ENCODE measurements at places on chromosomes 5 and 9.

DNA sequence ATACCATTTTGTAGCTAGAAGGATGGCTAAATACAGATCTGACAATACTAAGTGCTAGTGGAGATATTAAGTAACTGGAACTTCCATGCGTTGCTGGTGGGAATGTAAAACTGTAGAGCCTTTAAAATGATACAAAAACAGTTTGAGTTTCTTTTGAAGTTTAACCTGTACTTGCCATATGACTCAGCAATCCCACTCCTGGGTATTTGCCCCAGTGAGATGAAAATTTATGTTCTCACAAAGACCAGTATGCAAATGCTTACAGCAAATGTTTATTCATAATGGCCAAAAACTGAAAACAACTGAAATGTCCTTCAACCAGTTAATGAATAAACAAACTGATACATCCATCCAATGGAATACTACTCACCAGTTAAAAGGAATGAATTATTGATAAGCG, 137.3 kb downstream of the SLC12A2 start:
- no peak for DNase-seq

- DNase-seq, result peak; percentile 99
Observed at GRCh38 chr5:42949348-42950115, 90.6 kb downstream of the ANXA2R start.

DNA sequence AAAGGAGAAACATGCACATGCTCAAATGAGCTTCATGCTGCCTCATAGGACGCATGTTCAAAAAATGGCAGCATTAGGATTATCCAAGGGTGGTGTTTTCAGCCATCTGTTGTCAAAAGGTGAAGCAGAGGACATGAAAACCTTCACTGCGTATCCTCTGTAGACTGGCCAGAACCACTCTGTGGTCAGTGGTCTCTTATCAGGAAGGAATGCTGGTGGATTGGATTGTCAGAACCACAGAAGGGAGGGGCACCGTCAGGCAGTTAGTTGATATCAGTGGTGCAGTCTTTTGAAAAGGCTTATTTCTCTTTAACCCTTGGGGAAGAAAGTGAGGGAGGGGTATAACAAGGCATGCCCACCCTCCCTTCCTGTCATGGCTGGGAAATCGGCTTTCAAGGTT, 100.1 kb downstream of the FBXL7 start:
- no peak for DNase-seq

GRCh38 chr9:5442400-5443011, 4.8 kb upstream of the PLGRKT start:
- peak; percentile 34 for DNase-seq

DNA sequence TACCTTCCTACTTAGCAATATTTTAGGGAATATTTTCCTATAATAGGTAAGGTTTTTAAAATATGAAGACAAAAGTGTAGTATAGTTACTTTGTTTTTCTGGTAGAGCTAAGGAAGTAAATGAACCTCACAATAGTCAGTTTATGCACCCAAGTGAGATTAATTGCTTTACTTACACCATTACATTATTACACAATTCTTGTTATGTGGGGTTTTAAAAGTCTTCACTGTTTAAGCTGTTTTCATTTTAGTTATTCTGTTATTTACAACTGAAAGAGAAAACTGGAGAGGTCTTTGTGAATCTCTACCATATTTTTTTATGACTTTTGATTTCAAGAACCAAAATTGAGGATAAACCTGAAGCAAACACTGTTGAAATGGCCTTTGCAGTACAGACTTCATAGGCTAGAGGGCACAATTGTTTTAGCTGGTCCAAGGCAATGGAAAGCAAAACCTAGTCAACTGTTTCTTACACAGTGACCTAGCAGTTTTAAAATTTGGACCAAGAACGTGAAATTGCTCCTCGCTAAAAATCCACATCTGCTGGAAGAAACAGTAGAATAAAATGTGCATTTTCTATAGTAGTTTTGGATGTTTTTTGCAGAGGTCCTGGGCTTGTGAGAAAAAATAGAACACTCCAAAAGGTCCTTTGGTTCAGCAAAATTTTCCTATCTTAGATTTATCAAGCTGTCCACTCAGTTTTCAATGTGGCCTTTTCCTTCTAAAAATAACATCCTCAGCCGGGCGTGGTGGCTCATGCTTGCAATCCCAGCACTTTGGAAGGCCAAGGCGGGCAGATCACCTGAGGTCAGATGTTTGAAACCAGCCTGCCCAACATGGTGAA, 66.4 kb upstream of the FER start:
- peak; percentile 26 for DNase-seq

GRCh38 chr5:32852535-32852934, 141.4 kb downstream of the NPR3 start:
- no peak for DNase-seq

DNA sequence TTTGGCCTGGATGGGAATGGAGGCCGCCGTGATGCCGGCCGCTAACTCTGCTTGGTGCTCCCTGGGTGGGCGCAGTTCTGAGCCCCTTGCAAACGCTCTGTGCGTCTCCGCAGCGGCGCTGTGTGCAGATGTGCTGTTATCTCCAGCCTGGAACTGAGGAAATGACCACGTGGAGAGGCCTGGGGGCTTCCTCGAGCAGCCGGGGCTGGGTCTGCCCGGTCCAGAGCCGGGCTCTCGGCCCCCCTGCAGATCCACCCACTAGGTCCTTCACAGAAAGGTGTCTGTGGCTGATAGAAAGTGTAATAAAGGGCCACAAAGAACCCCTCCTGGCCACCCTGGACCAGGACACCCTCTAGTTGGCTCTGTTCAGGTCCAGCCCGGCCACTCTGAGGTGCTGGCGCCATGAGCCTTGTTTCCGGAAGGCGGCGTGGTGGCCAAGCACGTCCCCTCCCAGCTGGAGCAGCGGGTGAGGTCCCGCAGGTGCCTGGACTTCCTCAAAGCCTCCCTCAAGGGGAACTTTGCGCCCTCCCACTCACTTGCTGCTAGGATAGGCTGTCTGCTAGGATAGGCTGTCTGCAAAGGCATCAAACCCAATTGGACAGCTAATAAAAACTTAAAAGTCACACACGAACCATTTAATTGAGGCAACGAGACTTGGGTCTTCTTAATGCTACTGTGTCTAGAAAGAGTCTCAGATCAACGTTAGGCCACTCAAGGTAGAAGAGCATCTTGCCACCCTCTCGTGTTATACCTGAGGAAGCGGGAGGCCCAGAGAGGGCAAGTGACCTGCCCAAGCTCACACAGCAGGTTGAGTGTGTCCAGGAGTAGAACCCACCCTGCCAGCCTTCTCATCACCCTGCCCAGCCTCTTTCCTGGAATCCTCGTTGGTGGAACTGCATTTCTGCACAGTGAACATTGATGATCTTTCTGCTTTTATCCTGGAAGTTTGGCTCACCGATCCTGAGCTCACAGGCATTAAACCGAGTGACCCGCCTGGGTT, 109.3 kb upstream of the FCN2 start:
- DNase-seq, result no peak

GRCh38 chr9:135975834-135976233, 14.7 kb upstream of the UBAC1 start:
- DNase-seq, result no peak

DNA sequence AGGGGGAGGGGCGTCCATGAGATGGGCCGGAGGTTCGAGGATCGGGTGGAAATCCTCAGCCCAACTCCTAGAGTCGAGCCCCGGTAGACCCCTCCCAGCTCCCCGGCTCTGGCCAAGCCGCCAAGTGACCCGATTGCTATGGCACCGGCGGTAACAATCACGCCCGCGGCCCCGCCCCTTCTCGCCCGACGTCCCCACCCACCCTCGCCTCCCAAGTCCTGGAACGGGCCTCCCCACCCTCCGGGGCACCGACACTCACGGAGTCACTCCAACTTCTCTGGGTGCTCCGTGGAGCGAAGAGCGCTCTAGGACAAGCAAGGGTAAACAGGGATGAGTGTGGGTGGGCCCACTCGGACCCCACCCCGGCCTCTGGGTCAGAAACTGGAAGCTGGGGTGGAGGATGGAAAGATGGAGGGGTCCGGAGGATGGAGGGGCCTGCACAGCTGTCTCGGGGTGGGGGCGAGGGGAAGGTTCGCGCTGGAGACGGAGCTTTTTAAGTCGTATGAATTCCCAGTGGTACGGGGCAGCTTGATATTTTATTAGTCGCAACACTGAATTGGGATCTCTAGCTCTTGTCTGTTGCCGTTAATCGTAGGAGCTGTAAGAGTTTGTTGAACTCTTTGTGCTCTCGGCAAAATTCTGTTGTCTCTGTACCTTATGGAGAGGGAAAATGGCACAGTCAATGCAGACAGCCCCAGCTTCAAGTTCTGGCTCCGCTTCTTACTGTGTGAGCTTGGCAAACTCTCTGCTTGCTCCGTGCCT, at the start of gene SPACA9:
Gene SPACA9, plus strand, starts transcription at position 204 of the 762 bp plus-strand sequence. CDS start 5,050 bp downstream, outside the sequence.
- DNase-seq, result peak; percentile 28

DNA sequence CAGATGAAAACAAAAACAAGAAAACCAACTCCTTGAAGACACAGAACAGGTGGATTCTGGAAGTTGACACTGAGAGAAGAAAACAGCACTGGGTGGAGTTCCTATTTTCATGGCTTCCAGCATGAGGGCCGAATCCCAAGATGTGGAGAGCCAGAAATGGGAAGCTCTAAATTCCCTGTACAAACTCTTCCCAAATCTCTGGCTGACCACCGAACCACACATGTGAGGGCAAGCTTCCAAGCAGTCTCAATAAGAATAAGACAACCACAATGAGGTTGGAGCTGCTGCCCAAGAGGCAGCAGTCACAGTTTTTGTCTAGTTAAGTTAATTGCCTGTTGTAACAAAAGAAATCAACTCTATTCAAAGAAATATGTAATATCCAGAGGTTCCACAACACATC, 339.3 kb upstream of the SLC30A5 start:
- no peak for DNase-seq

GRCh38 chr5:177096162-177097015, 9.7 kb downstream of the FGFR4 start:
- no peak for DNase-seq

DNA sequence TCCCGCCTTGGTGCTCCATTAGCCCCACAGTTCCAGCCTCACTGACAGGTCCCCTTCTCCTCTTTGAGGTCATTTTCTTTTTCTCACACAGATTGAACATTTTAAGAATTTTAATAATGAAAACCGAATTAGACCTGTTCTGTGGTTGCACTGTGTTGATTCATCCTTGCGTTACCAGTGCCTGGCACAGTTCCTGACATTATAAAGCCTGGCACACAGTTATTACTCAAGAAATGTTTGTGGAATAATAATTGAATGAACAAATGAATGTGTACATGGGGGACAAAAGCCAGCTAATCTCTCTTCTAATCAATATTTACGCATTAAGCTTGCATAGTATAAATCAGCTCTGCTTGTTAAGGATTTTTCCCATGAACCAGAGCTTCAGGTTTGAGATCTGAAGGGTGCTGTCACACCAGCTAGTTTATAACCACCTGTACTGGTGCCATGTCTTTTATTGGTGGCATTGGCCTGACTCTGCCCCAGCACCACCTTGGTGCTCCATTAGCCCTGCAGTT, 80.0 kb downstream of the SV2C start:
- DNase-seq, result no peak

DNA sequence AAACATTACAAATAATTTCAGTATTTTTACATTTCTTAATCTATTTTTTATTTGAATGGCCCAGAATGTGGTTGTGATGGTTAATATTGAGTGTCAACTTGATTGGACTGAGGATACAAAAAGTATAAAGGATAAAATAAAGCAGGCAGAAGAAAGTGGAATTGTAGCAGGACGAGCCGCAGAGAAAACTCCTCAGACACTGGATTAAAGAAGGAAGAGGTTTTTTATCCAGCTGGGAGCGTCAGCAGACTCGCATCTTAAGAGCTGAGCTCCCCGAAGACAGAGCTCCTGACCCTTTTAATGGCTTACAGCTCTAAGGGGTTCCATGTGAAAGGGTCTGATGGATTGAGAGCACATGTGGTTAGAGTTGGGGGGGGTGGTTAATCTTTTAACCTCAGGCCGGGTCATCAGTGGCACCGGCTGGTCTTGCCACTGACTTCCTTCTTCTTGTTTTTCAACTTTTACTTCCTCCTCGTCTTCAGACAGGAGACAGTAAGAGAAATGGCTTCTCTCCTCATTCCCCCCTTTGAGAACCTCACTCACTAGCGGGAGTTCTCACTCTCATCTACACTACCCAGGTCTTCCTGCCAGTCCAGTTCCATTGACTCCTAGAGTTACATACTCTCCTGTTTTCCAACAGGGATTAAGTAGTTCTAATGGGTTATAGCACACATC, 80.0 kb downstream of the TMEM161B start:
- DNase-seq, result no peak

DNA sequence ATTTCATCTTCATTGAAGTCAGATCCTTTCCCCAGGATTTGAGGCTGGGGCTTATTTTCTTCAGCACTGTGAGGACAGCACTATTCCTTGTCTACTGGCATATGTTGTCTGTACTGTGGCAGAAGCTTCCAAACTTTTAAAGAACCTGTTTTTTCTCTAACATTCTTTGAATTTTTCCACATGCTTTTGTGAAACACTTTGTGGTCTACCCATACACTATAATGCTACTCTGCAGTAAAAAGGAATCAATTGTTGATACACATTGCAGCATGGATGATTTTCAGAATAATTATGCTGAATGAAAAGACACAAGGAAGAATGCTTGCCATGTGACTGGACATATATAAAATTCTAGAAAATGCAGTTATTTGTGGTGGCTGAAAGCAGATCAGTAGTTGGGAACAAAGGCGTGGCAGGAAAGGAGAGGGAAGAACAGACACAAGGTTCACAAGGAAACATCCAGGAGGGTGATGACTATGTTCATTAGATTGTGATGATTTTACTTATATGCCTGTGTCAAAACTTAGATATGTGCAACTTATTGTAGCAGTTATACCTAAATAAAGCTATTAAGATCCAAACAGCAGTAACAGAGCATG, 96.8 kb downstream of the WNK2 start:
- DNase-seq, result no peak

GRCh38 chr9:102069969-102070368, 331.5 kb upstream of the GRIN3A start:
- DNase-seq, result no peak

DNA sequence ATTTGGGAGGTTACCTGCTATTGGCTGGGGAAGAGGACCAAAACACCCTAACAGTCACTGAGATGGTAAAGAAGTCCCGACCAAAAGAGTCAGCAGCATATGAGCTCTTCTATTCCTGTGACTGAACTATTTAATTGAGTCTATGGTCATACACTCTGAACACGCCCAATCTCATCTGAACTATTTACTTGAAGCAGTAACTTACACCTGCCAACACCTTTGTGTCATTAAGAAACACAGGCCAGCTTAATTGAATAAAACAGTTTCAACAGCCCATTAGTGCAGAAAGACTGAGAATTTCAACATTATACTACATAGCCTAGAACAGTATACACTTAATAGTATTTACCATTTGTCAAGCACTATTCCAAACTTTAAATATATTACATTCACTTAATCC, 47.8 kb downstream of the NR6A1 start:
- DNase-seq, result no peak

- no peak for DNase-seq
Observed at GRCh38 chr9:78235256-78235761, 566 bp upstream of the CEP78 start.

All from SHP77 (cell line).